ENCODE measurements at places on chromosomes 2 and 18.

- no peak for DNase-seq
Observed at GRCh38 chr2:126811101-126811500, 87.6 kb upstream of the TEX51 start.

DNA sequence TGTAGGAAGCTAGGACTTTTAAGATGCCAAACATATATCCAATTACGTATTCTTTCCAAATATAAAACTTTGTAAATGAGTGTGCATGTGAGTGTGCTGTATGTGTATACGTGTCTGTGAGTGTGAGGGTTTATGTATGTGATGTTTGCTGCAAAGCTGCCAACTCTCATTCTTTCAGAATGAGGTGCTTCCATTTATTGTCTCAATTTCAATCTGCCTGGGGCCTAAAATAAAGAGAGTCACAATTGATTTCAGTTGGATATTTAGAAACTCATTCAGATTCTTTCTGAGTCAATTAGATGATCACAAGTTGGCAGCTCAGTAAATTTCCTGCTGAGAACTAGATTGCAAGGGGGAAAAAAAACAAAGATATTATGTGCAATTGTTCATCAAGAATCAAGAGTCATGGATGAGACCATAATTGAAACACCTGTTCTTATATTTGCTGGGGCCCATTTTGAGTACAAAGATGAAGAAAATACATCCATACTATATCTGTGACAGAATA is 621.2 kb upstream of the ACVR2A start:
- DNase-seq = no peak

DNA sequence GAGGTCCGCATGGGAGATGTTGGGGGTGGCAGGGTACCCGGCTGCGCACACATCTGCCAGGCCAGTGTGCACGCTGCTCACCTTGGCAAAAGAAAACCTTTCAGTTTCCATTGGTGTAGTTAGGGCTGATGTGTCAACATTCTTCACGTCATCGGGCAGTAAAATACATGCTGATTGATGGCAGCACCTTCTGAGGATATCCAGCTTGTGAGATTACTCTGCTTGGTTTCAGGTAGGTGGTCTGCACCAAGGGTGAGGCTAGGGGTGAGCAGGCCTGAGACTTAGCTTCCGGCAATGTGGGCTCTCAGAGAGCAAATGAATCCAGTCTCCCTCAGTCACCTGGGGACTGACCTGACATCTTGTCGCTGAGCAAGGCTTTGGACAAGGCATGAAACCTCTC is 19.3 kb upstream of the ACKR3 start:
- no peak for DNase-seq

GRCh38 chr18:51438797-51439350 is 241.4 kb upstream of the MEX3C start:
- no peak for DNase-seq

DNA sequence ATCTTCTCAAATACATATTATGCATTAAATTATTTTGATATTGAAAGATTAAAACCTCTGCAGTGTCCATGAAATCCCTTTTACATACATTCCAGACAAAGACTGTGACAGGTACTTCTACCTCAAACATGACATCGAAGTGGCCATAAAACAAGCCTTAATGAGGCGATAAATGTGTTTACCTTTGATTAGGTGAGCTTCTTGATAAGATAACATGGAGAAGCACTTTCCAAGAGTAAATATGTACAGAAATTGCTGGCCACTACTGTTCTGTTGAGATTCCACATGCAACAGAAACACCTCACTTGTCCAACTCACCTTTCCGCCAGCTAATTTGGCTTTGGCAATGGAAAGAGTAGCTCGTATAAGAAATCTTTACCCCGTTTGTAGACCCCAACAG is 55.2 kb downstream of the ZEB2 start:
- no peak for DNase-seq

DNA sequence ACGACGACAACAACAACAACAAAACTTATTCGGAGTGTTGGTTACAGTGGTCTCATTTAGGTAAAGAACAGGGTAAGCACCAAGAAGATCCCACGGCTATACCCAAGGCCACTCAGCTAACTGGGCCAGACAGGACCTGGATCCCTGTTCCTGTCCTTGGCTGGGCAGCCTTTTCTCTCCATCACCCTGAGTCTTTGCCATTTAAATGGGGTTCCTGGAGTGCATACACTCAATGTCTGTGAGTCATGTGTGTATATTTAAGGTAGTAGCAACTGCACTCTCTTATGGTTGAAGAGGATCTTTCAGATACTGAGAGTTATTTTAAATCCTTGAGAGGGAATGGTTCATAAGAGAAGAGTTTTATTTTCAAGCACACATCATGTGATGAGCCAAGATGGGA is 35.3 kb downstream of the ADCYAP1 start:
- DNase-seq = no peak

DNA sequence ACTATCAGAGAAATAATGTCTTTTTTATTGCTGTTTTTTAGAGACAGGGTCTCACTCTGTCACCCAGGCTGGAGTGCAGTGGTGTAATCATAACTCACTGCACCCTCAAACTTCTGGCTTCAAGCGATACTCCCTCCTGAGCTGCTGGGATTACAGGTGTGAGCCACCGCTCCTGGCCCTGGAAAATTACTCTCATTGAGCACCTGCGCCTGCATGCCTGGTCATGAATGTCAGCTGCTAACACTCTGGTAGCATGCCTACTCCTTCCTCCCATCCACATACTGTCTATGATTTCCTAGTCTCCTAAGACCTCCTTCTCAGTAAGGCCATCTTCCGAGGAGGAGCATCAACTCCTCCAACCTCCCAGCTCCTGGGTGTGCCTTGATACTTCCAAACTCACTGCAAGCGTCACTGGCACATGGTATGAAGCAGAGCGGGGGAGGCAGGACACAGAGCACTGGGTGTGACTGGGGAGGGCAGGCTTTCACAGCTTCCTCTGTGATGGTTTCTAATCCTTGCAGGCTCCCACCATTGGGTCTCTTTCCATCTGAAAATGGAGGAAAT is 1.6 kb upstream of the MAP2 start:
- no peak for DNase-seq

DNA sequence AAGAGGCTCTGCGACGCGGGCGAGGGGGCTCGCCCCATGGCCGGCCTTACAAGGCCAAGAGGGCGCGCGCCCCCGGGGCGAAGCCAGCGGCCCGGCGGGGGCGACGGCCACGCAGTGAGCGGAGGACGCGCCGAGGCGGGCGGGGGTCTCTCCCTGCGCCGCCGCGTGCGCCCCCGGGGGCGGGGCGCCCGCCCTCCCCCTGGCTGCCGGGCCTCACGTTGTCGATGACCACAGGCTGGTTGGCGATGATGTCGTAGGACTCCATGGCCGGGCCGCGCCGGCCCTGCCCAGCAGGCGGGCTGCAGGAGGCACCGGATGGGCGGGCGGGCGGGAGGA is 250 bp downstream of the ACTR1B start:
- DNase-seq = no peak

- DNase-seq = no peak
Observed at GRCh38 chr2:158130832-158131473, 29.3 kb downstream of the UPP2 start.

DNA sequence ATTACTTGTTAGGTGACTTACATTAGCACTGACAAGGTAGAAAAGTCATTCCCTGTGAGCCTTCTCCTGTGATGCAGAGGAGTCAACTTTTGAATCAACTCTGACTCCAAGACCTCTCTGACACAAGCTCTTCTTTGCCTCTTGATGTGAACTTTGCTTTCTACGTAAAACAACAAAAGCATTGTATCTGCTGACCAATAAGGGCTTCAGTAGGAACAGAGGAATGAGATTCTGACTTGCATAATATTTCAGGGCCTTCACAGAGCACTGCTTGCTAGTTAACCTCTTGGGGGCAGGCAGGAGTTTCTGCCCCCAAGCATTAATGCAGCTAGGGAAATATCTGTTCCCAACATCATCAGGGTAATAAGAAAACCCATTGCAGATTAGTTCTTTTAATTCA is 791.5 kb downstream of the BCL11A start:
- no peak for DNase-seq

DNA sequence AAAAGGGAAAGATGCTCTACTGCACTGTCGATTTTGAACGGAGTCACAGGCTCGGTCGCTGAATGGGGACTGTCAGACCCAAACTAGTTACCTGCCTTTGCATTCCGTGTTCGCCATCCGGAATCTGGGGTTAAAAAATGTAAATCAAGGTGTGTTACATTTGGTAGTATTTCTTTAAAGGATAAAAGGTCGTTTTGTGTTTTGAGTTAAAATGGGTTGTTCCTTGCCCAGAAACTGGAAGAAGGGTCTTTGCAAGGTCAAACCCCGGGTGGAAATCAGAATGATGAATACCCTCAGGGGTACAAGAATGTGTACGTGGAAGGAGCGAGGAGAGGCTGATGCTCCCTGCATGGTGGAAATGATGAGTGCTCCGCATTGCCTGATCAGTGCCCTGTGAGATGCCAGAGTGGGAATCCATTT is 1.0 kb downstream of the VSNL1 start:
- no peak for DNase-seq

DNA sequence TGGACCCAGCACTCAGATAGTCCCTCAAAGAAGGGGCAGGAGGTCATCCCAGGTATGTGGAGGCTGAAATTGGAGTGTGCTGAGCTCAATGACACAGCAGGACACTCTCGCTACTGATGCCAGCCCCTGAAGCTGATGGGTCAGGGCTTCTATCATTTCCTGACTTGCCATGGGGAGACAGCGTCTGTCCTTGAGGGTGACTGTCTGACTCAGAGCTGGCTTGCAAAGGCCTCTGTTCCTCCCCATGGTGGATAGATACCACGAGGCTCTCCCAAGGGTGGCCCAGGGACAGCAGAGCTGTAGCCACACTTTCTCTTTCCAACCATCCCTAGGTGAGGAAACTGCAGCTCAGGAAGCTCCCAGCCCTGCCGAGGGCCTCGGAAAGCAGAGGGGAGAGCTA is 10.8 kb downstream of the ALPG start:
- no peak for DNase-seq

DNA sequence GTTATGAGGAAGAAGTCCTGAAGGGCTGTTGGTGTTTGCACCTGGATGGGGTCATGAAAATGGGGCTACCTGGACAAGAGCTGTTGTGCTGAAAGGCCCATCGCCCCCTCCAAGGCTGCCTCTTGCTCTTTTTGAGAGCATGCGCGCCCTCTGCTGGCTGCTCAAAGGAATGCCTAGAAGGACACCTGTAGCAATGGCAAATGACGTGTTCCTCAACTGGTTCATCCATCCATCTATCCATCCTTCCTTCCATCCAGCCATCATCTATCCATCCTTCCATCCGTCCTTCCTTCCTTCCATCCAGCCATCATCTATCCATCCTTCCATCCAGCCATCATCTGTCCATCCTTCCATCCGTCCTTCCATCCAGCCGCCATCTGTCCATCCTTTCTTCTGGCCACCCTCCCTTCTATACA is 17.2 kb upstream of the RPL31 start:
- no peak for DNase-seq

DNA sequence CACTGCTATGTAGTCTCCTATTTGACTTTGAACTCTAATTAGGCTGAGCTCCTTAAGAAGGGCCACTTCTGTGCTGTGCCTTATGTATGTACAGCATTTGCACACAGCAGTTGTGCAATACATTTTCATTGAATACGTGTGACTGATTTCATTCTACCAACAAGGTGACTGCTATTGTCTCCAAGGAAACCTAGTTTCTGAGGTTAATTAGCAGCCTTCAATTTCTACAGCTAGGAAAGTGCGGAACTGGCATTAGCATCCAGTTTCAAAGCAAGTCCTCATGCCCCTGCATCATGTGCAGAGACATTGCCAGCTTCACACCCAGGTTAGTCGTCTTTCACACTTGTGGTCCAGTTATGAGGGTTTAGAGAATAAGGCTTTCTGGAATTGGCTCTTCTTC is 58.6 kb downstream of the NCK2 start:
- no peak for DNase-seq

DNA sequence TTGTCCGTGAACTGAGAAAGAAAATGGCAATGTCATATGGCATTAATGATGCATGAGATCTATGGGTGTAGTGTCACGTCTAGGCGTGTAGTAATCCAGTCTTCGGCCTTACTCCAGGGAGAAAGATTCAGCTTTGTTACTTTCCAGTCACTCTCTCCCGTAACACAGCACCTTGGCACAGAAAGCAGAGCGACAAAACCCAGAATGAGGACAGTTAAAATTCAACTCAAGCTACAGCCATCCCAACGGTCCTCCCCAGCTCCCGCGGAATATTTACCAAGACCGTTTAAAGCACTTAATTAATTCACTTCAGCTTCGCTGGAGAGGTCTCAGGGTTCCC is 797 bp upstream of the CRIM1 start:
- no peak for DNase-seq

- no peak for DNase-seq
Observed at GRCh38 chr18:40852406-40852805, 1102.6 kb upstream of the PIK3C3 start.

DNA sequence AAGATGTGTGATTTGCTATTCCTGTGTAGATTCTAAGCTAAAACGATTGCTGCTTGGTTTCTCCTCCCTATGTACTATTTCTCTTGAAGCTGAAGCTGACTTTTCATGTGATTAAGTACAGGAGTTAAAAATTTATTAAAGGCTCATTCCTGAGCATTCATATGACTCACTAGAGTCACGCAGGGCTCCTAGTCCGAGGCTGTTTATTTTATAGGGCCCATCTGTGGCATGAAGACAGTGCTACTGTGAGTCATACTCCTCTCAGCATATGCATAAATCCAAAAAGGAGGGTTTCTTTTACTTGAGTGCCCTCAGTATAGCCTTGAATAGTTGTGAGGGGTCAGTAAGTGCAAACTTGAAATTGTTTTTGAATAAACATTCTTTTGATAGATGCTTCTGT is 378.8 kb downstream of the PTPRM start:
- DNase-seq = peak; percentile 52

- DNase-seq = no peak
Observed at GRCh38 chr2:112749755-112750559, 14.5 kb downstream of the CKAP2L start.

DNA sequence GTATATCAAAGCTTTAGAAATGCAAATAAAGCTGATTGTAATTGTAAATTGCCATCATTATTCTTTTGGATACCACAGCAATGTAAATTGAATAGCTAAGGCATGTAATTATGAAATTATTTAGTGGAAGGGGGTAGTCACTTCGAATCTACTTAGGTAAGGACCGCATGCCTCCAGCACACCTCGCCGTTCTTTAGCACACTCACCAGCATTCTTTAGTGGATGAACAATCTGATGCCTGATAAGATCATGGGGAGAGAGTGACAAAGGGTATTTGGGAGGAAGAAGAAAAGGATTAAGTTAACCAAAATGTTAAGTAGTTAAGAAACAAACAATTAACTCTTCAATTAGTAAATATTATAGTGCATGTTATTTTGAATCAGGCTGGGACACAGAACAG is 46.4 kb upstream of the DSC1 start:
- DNase-seq = no peak

GRCh38 chr2:62554440-62554839 is 48.4 kb upstream of the TMEM17 start:
- no peak for DNase-seq

- DNase-seq = no peak
Observed at GRCh38 chr2:107595285-107595684, 231.4 kb upstream of the RGPD4 start.

- peak; percentile 40 for DNase-seq
Observed at GRCh38 chr2:19488009-19488691, 129.7 kb upstream of the OSR1 start.

GRCh38 chr2:88711897-88712296 is 20.4 kb downstream of the RPIA start:
- no peak for DNase-seq

GRCh38 chr2:42775810-42776209 is 11.9 kb upstream of the OXER1 start:
- no peak for DNase-seq

GRCh38 chr2:70779491-70779890 is 11.0 kb downstream of the FIGLA start:
- DNase-seq = no peak
